Neural cell (in vitro differentiated cells): ENCODE measurements at places on chromosomes 3 and 15. TPM values are rescaled to one million over a fixed set of nuclear protein-coding genes. Genes with fewer than 3 reads are reported as not detected.

The ACTRT3 gene
- polyA plus RNA-seq = not detected in 2 replicates

The OPA1 gene
- polyA plus RNA-seq = 68.6 and 97.7 TPM in 2 replicates

The KNL1 gene
- polyA plus RNA-seq = 0.38 and 2.4 TPM in 2 replicates

The EHHADH gene
- polyA plus RNA-seq = 1.8 and 2.0 TPM in 2 replicates

The CCR8 gene
- polyA plus RNA-seq = not detected in 2 replicates
